Suprapubic skin (tissue), 4 donors: ENCODE measurements at places on chromosomes 5 and 9.

- DNase-seq, result no peak
- no peaks in the 10 kb centered on the region for H3K4me1 ChIP-seq
- no peaks in the 10 kb centered on the region for H3K27me3 ChIP-seq
Measured at GRCh38 chr5:34534523-34535103, 121.5 kb upstream of the RAI14 start.

GRCh38 chr9:32430720-32431119, 46.3 kb downstream of the ACO1 start:
- no peaks in the 10 kb centered on the region for H3K27me3 ChIP-seq
- no peak for DNase-seq
- H3K4me3 ChIP-seq, result no peak overlapping the region
- no peak overlapping the region for H3K27ac ChIP-seq
- no peaks in the 10 kb centered on the region for H3K4me1 ChIP-seq

DNA sequence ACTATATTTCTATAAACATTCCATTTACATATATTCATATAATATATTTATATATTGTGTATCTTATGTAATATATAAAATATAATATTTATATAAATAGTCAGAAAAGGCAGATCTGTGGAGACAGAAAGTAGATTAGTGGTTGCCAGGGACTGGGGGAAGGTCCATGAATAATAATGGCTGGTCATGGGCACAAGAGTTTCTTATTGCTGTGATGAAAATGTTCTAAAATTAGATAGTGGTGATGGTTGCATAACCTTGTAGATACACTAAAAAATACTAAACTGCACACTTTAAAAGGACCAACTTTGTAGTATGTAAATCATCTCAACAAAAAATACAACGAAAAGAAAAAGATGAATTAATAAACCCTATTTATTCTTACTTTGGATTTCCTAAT, 47.3 kb downstream of the NUP155 start:
- H3K4me1 ChIP-seq, result no peaks in the 10 kb centered on the region
- no peak for DNase-seq
- no peak overlapping the region for H3K4me3 ChIP-seq
- H3K27me3 ChIP-seq, result no peaks in the 10 kb centered on the region

- DNase-seq, result no peak
- peaks cover 8% of the 10 kb centered on the region for H3K27me3 ChIP-seq
- H3K4me1 ChIP-seq, result peaks cover 7% of the 10 kb centered on the region
Measured at GRCh38 chr9:133181561-133181960, 17.8 kb upstream of the GBGT1 start.

GRCh38 chr9:130299785-130300615, 34.4 kb downstream of the HMCN2 start:
- H3K27ac ChIP-seq, result no peak overlapping the region
- H3K4me3 ChIP-seq, result no peak overlapping the region
- no peaks in the 10 kb centered on the region for H3K36me3 ChIP-seq
- H3K4me1 ChIP-seq, result peaks cover 10% of the 10 kb centered on the region

- H3K4me1 ChIP-seq, result no peaks in the 10 kb centered on the region
- H3K27ac ChIP-seq, result no peak overlapping the region
- no peak overlapping the region for H3K4me3 ChIP-seq
- no peaks in the 10 kb centered on the region for H3K27me3 ChIP-seq
- H3K36me3 ChIP-seq, result no peaks in the 10 kb centered on the region
- DNase-seq, result no peak
Measured at GRCh38 chr5:109981979-109982378, 292.3 kb downstream of the MAN2A1 start.

DNA sequence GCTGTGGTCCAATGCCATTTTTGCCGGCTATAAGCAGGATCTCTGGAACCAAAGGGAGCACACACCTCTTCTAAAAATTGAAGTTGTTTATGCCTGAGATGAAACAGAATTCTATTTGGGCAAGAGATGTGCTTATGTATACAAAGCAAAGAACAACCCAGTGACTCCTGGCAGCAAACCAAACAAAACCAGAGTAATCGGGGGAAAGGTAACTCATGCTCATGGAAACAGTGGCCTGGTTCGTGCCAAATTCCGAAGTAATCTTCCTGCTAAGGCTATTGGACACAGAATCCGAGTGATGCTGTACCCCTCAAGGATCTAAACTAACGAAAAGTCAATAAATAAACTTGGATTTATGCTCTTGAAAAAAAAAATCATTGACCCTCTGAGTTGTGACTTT, 178.7 kb downstream of the CEMIP2 start:
- no peaks in the 10 kb centered on the region for H3K4me1 ChIP-seq
- H3K4me3 ChIP-seq, result no peak overlapping the region
- no peaks in the 10 kb centered on the region for H3K36me3 ChIP-seq
- DNase-seq, result no peak
- no peaks in the 10 kb centered on the region for H3K27me3 ChIP-seq

- DNase-seq, result no peak
- H3K36me3 ChIP-seq, result no peaks in the 10 kb centered on the region
- no peak overlapping the region for H3K4me3 ChIP-seq
- H3K27ac ChIP-seq, result no peak overlapping the region
- H3K27me3 ChIP-seq, result no peaks in the 10 kb centered on the region
Measured at GRCh38 chr9:121839726-121840500, 188.5 kb downstream of the DAB2IP start.

DNA sequence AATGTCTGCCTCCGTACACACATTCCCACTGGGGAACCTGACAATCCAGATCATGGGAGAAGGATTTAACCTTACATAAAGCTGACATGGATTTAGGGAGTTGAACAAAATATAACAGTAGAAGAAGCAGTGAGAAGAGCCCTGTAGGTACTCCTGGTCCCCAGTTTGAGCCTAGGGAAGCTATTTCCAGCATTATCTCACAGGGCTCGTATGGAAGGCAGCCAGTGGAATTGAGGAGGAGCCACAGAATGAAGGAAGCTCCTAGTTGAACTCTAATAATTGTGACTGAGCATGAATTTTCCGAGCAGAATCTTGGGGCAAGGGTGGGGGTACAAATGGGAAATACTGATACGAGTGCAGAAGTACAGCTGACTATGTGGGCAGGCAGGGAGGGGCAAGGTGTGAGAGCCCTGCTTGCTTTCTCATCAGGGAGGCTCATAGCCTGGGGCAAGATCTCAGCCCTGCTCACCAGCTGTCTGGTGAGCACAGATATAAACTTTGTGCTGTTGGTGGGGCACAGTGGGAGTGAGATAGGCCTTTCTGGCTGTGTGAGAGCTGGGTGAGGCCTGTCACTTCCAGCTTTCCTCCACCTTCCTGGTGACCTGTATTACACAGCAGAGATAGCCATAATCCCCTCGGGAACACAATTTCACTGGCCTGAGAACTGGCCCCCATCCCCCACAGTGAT, 290.7 kb upstream of the IL12B start:
- H3K27ac ChIP-seq, result no peak overlapping the region
- H3K36me3 ChIP-seq, result no peaks in the 10 kb centered on the region
- no peaks in the 10 kb centered on the region for H3K27me3 ChIP-seq
- no peak overlapping the region for H3K4me3 ChIP-seq
- H3K4me1 ChIP-seq, result no peaks in the 10 kb centered on the region
- DNase-seq, result no peak

DNA sequence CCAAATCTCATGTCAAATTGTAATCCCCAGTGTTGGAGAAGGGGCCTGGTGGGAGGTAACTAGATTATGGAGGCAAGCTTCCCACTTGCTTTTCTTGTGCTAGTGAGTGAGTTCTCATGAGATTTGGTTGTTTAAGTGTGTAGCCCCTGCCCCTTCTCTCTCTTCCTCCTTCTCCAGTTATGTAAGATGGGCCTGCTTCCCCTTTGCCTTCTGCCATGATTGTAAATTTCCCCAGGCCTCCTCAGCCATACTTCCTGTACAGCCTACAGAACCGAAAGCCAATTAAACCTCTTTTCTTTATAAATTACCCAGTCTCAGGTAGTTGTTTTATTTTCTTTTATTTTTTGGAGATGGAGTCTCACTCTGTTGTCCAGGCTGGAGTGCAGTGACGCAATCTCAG, 18.2 kb upstream of the TXNDC8 start:
- no peak overlapping the region for H3K4me3 ChIP-seq
- peaks cover 12% of the 10 kb centered on the region for H3K4me1 ChIP-seq
- no peak overlapping the region for H3K27ac ChIP-seq
- no peaks in the 10 kb centered on the region for H3K36me3 ChIP-seq
- DNase-seq, result no peak

GRCh38 chr5:179370490-179371120, 25.3 kb upstream of the ADAMTS2 start:
- H3K4me3 ChIP-seq, result no peak overlapping the region

DNA sequence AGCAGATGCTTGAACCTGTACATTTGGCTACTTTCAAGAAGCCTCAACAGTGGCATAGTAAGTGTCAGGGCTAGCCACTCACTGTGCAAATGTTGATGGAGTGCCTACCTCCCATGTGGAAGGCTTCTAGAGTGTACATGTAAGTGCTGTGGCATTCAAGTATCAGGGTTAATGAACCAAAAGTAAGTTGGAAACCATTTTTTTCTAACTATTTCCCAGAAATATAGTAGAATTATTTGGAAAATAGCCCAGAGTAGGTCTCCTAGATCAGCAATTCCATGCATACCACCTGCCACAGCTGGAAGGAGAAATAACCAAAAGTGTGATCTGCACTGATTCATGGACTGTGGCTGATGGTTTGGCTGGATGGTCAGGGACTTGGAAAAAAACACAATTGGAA, 53.3 kb downstream of the FOXD1 start:
- no peak overlapping the region for H3K4me3 ChIP-seq
- H3K27ac ChIP-seq, result no peak overlapping the region
- H3K27me3 ChIP-seq, result peaks cover 16% of the 10 kb centered on the region
- H3K4me1 ChIP-seq, result no peaks in the 10 kb centered on the region
- DNase-seq, result no peak

- H3K36me3 ChIP-seq, result no peaks in the 10 kb centered on the region
Measured at GRCh38 chr5:98846520-98846919, 73.1 kb downstream of the RGMB start.

GRCh38 chr9:33489066-33489465, 15.3 kb upstream of the NOL6 start:
- no peak for DNase-seq
- no peaks in the 10 kb centered on the region for H3K4me1 ChIP-seq
- H3K27ac ChIP-seq, result no peak overlapping the region
- no peaks in the 10 kb centered on the region for H3K27me3 ChIP-seq
- no peaks in the 10 kb centered on the region for H3K36me3 ChIP-seq

DNA sequence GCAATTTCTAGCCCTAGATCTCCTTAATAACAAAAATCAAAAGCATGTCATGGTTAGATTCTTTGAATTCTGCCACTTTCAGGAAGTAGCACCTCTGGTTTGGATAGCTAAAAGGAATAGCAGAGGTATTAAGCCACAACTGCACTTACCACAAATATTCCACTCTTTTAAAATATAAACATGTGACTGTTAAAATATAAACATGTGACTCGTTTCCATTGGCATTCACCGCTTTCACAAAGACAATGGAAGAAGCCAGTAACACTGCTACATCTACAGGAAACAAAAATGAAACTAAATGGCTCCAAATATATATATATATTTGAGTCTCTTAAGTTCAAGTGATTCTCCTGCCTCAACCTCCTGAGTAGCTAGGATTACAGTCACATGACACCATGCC, 222.9 kb downstream of the ARL15 start:
- no peak overlapping the region for H3K4me3 ChIP-seq
- no peaks in the 10 kb centered on the region for H3K36me3 ChIP-seq
- H3K27me3 ChIP-seq, result no peaks in the 10 kb centered on the region
- no peak for DNase-seq
- no peak overlapping the region for H3K27ac ChIP-seq

DNA sequence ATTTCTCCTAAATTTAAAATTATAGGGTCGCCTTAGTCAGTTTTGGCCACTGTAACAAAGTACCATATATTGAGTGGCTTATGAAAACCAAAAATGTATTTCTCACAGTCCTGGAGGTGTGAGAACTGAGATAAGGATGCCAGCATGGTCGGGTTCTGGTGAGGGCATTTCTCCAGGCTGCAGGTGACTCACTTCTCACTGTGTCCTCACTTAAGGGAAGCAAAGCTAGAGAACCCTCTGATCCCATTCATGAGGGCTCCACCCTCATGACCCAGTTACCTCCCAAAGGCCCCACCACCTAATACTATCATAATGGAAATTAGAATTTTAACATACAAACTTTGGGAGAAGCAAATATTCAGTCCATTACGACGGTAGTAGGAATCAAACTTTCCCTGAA, 75.1 kb upstream of the FBN2 start:
- no peak overlapping the region for H3K4me3 ChIP-seq
- no peaks in the 10 kb centered on the region for H3K36me3 ChIP-seq
- no peaks in the 10 kb centered on the region for H3K27me3 ChIP-seq
- no peak for DNase-seq
- no peak overlapping the region for H3K27ac ChIP-seq

DNA sequence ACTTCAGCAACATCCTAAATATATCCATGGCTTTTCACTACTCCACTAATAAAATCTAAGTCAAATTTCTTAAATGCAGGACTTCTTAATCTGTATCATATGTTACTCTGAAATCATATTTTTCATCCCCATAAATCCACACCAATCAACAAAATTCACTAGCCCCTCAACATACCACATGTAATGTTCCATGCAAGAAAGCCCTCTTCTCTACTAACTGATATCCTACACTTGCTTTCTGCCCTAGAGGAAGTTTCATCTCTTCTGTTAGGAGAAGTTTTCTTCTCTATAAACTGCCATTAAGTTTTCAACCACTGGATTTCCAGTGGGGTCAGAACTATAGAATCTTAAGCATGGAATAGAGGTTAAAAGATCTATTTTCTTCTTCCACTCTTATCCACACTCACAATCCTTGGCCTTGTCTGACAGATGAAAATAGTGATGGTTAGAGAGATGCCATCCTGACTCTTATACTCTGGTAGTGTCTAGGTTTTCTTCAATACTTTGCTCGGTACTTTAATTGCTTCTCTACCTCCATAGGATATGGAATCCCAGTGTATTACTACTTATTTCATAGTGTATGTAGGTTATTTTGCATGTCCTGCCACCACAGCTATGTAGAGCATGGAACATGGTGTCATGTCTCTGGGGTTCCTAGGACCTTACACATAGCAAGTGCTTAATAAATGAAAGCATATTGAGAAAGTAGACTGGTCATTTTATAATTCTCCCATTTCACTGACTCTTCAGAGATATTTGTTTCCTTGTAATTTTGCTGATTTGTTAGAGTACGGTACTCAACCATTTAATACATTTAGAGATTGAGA, 48.4 kb downstream of the ALDH1A1 start:
- H3K4me3 ChIP-seq, result no peak overlapping the region
- H3K4me1 ChIP-seq, result no peaks in the 10 kb centered on the region
- no peaks in the 10 kb centered on the region for H3K36me3 ChIP-seq
- H3K27me3 ChIP-seq, result no peaks in the 10 kb centered on the region
- DNase-seq, result no peak
